Endothelial cell (in vitro differentiated cells): ENCODE measurements at places on chromosomes 2 and 18. TPM values are rescaled to one million over a fixed set of nuclear protein-coding genes. Genes with fewer than 3 reads are reported as not detected.
A peak's percentile ranks its signal among the peaks of the same experiment; 100 is the strongest.

The SLC30A3 gene
- not detected for total RNA-seq

The CETN1 gene
- total RNA-seq = not detected

The IGFBP5 gene
- total RNA-seq = 7.2 TPM

The NEU2 gene
- total RNA-seq = not detected

DNA sequence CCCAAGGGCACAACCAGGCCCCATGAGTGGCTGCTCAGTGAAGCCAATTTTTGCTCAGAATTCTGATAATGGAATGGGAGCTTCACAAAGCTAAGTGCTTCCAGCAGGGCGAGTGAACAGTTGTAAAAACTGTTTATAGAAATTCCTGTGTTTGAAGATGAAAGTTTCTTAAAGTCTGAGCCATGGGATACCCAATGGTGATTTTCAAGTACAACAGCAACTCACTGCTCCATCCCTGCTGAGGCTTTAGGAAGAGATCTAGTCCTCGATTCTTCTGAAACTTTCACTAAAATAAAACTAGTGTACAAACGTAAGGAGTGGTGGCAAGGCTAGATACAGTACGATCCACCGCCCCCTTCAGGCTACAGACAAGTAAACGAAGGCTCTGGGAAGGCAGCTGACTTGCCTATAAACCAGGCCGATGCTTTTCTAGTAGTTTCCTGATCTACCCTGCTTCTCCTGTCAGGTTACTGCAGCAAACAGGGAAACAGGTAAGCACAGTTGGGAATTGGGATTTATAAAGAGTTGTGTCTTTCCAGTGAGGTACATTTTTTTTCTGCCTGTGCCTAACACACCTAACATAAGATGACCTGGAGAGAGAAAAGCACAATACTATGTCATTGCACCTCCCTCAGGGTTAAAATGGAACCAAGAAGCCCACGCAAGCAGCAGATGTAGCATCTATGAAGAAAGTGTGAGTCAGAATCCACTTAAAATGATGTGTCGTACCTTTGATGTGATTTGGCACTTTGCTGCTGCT is 108.7 kb downstream of the UXS1 start:
- no peak overlapping the region for H3K4me3 ChIP-seq
- no peaks in the 10 kb centered on the region for H3K36me3 ChIP-seq
- no peaks in the 10 kb centered on the region for H3K27me3 ChIP-seq
- DNase-seq = peak; percentile 50
- H3K27ac ChIP-seq = no peak overlapping the region

GRCh38 chr2:25305775-25306174 is 36.0 kb downstream of the DNMT3A start:
- DNase-seq = no peak
- H3K27me3 ChIP-seq = peaks cover 4% of the 10 kb centered on the region
- H3K4me1 ChIP-seq = peaks cover 7% of the 10 kb centered on the region
- H3K4me3 ChIP-seq = no peak overlapping the region

GRCh38 chr2:163044114-163044513 is 205.5 kb upstream of the KCNH7 start:
- no peaks in the 10 kb centered on the region for H3K36me3 ChIP-seq
- DNase-seq = no peak
- no peak overlapping the region for H3K27ac ChIP-seq
- no peaks in the 10 kb centered on the region for H3K27me3 ChIP-seq
- no peaks in the 10 kb centered on the region for H3K4me1 ChIP-seq
- no peak overlapping the region for H3K4me3 ChIP-seq

- no peak overlapping the region for H3K4me3 ChIP-seq
- H3K27ac ChIP-seq = no peak overlapping the region
- DNase-seq = no peak
- H3K4me1 ChIP-seq = no peaks in the 10 kb centered on the region
- H3K27me3 ChIP-seq = no peaks in the 10 kb centered on the region
Measured at GRCh38 chr18:59993560-59993959, 93.8 kb downstream of the PMAIP1 start.

GRCh38 chr2:115161081-115161770 is 718.8 kb downstream of the DPP10 start:
- peak overlapping the region; percentile 12 for H3K27ac ChIP-seq
- H3K4me3 ChIP-seq = peak overlapping the region; percentile 89
- DNase-seq = peak; percentile 67
- peaks cover 3% of the 10 kb centered on the region for H3K36me3 ChIP-seq
- peaks cover 8% of the 10 kb centered on the region for H3K4me1 ChIP-seq
- H3K27me3 ChIP-seq = peaks cover 20% of the 10 kb centered on the region

DNA sequence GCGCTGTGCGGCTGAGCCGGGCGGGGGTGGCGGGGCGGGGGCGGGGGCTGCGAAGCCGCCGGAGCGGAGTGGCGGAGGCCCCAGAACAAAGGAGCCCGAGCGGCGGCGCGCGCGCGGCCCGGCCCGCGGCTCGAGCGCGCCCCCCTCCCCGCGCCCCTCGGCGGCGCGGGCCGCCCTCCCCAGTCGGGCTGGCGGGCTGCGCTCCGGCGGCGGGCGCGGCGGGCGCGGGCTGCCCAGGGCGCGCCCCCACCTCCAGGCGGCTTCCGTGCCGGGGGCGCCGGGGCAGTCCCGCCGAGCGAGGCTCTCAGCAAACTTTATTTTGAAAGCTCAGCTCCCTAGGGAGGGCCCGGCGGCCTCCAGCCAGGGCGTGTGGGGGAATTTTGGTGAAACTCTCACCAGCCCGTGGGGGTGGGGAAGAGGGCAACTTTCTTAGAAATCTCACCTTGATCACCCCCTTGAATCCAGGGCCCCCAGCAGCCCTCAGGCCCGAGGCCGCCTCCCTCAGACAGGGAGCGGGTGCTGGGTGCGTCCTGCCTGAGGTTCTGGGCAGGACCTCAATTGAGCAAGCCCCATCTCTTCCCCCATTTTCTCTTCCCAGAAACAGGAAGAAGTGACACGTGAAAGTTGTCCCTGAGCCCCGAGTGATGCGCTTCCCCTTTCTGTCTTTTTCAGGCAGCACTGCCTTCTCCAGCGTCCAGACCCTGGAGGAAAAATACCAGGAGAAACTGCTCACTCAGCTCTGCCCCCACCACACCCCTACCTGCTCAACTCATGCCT is 786 bp downstream of the TET3 start:
- DNase-seq = peak; percentile 53
- peaks cover 45% of the 10 kb centered on the region for H3K4me1 ChIP-seq
- H3K27ac ChIP-seq = peak overlapping the region; percentile 83
- H3K4me3 ChIP-seq = peak overlapping the region; percentile 93

DNA sequence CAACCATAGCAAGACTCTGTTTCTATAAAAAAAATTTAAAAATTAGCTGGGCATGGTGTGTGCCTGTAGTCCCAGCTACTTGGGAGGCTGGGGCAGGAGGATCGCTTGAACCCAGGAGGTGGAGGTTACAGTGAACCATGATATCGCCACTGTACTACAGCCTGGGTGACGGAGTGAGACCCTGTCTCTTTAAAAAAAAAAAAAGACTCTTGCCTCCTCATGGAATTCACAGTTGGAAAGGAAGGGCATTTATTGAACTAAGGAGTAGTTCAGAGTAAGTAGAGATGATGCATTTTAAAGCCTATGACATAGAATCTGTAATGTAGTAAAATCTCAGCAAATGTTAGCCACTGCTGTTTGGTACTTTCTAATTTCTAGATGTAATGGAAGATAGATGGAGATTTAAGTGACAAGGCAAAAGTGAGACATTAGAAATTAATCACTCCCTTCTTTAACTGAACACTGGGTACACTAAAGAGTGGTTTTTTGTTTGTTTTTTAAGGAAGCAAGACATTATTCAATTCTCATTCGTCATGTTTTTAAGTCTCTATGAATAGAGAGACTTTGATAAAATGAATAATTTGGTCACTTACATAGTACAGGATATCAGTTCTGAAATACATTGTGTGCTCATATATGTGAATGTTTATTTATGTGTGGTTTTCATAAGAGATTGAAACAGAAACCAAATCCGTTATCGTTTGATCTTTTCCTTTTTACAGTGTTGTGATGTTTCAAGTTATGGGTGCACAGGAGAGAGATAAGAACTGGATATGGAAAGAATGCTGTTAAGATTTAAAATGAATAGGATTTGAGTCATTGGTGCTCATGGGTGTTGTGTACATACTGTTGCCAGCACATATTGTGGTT is 186.1 kb upstream of the STON1 start:
- H3K4me1 ChIP-seq = no peaks in the 10 kb centered on the region
- no peak overlapping the region for H3K4me3 ChIP-seq
- peaks cover 23% of the 10 kb centered on the region for H3K36me3 ChIP-seq
- no peak for DNase-seq

GRCh38 chr2:1847846-1848598 is 103.7 kb upstream of the PXDN start:
- no peak overlapping the region for H3K27ac ChIP-seq
- peaks cover 4% of the 10 kb centered on the region for H3K27me3 ChIP-seq
- H3K4me1 ChIP-seq = peaks cover 28% of the 10 kb centered on the region
- H3K4me3 ChIP-seq = no peak overlapping the region
- H3K36me3 ChIP-seq = peaks cover 8% of the 10 kb centered on the region

DNA sequence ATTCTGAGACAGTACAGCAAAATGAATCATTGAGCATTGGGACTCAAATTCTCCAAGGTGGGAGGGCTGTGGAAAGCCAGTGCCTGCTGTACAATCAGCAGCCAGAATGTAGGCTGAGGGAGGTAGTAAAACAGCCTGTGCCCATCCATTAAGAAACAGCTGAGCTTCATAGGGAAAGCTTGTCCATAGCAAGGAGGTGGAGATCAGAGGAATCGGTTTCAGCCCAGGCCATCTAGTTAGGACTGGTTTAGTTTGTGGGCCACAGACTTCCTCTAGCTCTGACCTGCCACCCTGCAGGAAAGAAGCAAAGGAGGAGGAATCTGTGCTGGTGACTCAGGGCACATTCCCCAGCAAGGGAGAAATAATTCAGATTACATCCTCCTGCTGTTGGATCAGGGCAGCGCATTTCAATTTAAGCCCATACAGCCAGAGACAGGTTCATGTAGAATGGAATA is 333.4 kb downstream of the SETBP1 start:
- no peak for DNase-seq
- peaks cover 36% of the 10 kb centered on the region for H3K4me1 ChIP-seq
- no peak overlapping the region for H3K4me3 ChIP-seq
- H3K27ac ChIP-seq = no peak overlapping the region

DNA sequence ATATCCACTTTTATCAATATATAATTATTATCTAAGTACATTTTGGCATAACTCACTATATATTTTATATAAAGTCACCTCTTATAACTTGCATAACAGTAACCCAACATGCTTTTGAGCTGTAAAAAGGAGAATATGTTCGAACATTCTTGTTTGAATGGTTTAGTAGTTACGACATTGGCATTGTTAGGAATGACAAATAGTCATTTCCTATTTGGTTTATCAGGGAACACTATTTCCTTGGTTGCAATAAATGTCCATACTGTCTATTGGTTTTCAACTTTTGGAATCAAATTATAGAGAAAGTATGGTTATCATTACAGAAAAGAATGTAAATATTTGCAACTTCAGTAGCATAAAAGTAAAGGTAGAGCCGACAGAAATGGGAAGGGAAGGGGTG is 124.1 kb downstream of the PARD3B start:
- no peak overlapping the region for H3K27ac ChIP-seq
- H3K36me3 ChIP-seq = no peaks in the 10 kb centered on the region
- DNase-seq = no peak

DNA sequence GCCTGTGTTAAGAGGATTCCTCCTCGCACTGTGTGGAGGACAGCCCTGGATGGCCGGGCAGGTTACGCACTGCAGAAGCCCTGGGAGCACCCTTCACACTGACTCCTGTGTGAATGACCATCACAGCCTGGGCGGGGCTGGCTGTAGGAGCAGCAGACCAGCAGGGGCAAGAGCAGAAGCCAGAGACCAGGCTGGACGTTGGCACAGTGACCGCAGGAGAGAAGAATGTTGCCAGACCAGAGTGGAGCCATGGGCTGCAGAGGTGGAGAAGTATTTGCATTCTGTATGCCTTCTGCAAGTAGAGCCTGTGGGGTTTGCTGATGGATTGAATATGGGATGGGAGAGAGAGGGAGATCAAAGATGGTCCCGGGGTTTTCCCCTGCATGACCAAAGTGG is 23.1 kb downstream of the LRRFIP1 start:
- DNase-seq = no peak
- no peak overlapping the region for H3K4me3 ChIP-seq
- H3K36me3 ChIP-seq = peaks cover 28% of the 10 kb centered on the region
- peaks cover 3% of the 10 kb centered on the region for H3K27me3 ChIP-seq
- H3K27ac ChIP-seq = no peak overlapping the region

- no peak overlapping the region for H3K27ac ChIP-seq
- H3K27me3 ChIP-seq = peaks cover 1% of the 10 kb centered on the region
- H3K4me1 ChIP-seq = peaks cover 3% of the 10 kb centered on the region
- peak overlapping the region; percentile 85 for H3K4me3 ChIP-seq
Measured at GRCh38 chr2:199850218-199850717, 724 bp downstream of the FTCDNL1 start.
